ENCODE measurements at places on chromosomes 12 and 14.

GRCh38 chr12:74847169-74847568 is 309.5 kb downstream of the ATXN7L3B start:
- H3K4me1 ChIP-seq = no peaks in the 10 kb centered on the region
- H3K36me3 ChIP-seq = no peaks in the 10 kb centered on the region
- H3K4me3 ChIP-seq = no peak overlapping the region
- no peak overlapping the region for H3K27ac ChIP-seq

DNA sequence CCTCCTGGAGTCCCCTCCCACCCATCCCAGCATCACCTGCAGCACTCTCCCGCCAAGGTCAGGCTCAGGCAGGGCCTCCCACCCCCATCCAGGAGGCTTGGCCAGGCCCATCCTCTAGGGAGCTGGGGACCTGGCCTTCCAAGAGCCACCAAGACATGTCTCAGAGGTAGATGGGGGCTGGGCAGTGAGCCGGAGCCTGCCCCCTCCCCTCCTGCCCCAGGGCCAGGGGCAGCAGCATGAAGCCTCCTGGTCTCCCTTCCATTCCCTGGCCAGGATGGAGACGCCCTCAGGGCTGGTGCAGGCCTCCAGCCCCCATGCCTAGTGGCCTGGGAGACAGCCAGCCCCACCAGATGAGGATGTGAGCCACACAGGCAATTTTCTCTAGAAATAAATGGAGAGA is 69.3 kb upstream of the C14orf180 start:
- no peak for DNase-seq
- no peak overlapping the region for H3K27ac ChIP-seq
- H3K4me1 ChIP-seq = no peaks in the 10 kb centered on the region
- no peaks in the 10 kb centered on the region for H3K36me3 ChIP-seq
- no peaks in the 10 kb centered on the region for H3K27me3 ChIP-seq

GRCh38 chr12:105445649-105446048 is 115.2 kb downstream of the C12orf75 start:
- H3K4me3 ChIP-seq = no peak overlapping the region
- DNase-seq = no peak
- no peak overlapping the region for H3K27ac ChIP-seq

- H3K27me3 ChIP-seq = no peaks in the 10 kb centered on the region
- H3K36me3 ChIP-seq = no peaks in the 10 kb centered on the region
- H3K4me3 ChIP-seq = no peak overlapping the region
- H3K4me1 ChIP-seq = no peaks in the 10 kb centered on the region
- no peak for DNase-seq
Measured at GRCh38 chr14:87810711-87811110, 182.3 kb downstream of the GALC start.

GRCh38 chr12:13069380-13069779 is 25.2 kb downstream of the FAM234B start:
- no peak overlapping the region for H3K4me3 ChIP-seq
- no peak for DNase-seq
- H3K27ac ChIP-seq = no peak overlapping the region
- H3K27me3 ChIP-seq = no peaks in the 10 kb centered on the region
- peaks cover 22% of the 10 kb centered on the region for H3K36me3 ChIP-seq
- no peaks in the 10 kb centered on the region for H3K4me1 ChIP-seq

GRCh38 chr12:21710958-21711775 is 53.5 kb upstream of the LDHB start:
- H3K27me3 ChIP-seq = no peaks in the 10 kb centered on the region
- H3K4me3 ChIP-seq = no peak overlapping the region
- no peak for DNase-seq
- H3K27ac ChIP-seq = no peak overlapping the region
- no peaks in the 10 kb centered on the region for H3K36me3 ChIP-seq

- H3K4me1 ChIP-seq = no peaks in the 10 kb centered on the region
- no peaks in the 10 kb centered on the region for H3K36me3 ChIP-seq
- no peak overlapping the region for H3K4me3 ChIP-seq
- H3K27ac ChIP-seq = no peak overlapping the region
Measured at GRCh38 chr14:24351517-24351916, 11.7 kb upstream of the RIPK3 start.
